T-helper 9 cell (primary cell): ENCODE measurements at places on chromosomes 16 and 17.

- DNase-seq: peak; percentile 26
These were observed 121.9 kb upstream of the GSE1 start for GRCh38 chr16:85491058-85491771.

DNA sequence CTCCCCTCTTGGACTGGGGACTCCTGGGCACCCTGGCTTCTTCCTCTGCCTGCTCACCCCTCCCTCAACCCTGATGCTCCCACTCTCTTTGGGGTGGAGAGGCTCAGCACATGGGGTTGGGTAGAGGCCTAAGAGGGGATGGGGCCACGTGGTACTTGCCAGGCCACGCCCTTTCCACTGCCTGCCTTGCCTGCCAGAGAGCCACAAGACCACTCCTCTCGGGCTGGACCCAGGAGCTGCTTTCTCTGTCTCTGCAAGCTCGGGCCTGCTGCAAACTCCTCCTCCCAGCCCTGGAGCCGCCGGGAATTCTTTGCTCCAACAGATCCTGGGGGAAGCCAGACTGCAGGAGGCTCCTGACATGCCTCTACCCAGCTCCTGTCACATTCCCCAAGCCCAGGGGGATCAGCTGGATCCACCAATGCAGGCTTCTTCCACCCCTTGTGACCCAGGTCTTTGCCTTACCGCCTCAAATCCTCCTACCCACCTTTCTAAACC, 11.8 kb downstream of the DLX4 start:
- DNase-seq: no peak

DNA sequence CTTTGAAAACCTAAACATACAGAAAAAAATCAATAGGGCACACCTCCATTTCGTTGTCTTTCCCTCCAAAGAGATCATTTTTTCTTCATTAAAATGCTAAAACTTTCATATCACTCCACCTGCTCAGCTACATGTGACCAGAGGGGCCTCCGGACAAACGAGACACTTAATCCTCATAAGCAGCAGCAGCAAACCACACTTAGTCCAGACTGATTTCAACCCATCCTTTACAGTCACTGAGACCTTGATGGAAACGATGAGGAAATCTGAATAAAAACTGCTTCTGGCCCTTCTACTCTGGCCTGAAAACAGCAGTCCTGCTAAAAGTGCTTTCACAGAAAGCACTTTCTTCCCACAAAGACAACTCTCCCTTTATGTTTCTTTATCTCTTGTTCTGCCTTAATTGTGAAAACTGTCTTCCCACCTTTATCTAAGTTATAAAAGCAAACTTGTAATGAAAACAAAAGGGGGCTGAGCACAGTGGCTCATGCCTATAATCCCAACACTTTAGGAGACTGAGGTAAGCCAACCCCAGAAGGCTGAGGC, 4.6 kb downstream of the ANKRD11 start:
- no peak for DNase-seq

DNA sequence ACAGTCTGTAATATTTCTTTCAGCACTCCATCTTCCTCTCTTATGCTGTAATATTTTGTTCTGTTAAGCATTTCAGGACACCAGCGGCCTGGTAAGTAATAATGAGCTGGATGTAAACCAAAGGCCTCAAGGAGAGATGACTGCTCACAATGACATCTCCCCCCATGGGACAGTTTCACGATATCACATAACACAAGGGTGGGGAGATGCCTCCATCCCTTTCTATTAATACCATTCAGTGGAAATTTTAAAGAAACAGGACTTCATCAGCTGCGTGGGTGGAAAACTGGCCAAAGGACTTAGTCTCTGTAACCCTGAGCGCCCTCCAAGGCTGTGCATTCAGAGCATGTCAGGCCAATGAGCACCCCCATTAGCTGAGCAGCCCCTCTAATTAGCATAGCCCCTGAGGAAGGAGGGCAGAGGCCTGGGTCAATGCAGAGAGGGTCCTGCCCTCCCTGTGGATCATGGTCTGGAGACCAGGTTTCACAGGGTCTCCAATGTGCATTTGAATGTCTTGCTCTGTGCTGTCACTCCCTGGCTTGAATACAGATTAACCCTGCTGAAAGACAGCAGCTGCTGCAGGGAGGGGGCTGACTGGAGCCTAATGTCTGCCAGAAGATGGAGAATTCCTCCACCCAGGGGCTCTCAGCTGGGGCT, 156.4 kb downstream of the HS3ST2 start:
- no peak for DNase-seq

GRCh38 chr17:39647256-39647655, 10.3 kb downstream of the STARD3 start:
- no peak for DNase-seq

GRCh38 chr17:44928950-44929720, 13.8 kb upstream of the GFAP start:
- DNase-seq: no peak

DNA sequence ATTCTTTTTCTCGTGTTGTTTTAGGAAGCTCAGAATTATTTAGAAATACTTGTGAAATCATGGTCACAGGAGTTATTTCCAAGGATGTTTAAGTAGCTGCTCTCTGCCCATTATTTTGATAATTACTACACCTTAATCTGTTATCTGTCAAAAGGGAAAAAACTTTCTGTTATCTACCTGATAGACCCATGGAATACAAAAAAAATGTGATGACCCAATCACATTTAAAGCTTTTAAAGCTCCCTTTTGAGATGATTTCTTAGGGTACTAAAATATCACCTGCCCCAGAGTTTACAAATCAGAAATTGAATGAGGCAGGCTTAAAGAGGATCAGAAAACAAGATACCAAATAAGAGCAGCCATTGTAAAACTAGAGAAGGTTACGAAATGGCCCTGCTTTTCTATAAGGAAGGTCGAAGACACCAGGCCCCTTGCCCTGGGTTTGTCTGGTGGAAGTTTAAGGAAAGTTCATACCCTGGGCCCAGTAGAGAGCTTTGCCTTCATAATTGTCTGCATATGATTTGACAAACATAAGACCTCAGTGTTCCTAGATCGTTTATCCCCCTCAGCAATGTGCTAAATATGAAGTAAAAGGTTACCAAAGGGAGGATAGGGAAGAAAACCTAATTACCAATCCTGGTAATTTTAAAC, 149.9 kb upstream of the TBX2 start:
- DNase-seq: no peak

DNA sequence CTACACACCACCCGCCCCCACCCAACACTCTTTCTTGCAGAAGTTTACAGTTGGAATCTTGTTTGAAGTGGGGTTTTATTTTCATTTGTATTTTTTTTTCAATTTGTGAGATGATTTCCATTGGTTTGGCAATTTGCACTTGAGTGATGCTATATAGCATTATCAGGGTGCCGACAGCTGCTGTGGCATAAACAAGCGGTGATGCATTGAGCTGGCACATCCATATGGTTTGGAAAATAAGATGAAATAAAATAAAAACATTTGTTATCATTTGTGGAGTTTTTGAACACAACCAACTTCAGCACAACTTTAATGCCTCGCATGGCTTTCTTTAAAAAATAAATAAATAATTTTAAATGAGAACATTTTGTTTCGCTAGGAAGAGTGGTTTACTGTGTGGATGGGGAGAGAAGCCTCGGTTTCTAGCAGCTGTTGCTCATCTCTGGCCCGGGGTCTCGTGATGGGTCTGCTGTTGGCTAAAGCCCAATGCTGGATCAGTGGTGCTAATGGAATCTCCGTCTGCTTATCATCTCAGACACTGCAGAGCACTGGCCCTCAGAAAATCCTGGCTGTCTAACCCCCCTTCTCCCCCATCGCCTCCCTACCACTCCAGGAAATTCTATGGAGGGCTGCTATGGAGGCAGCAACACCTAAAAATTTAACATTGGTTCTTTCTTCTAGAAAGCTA, 192.3 kb upstream of the MAF start:
- DNase-seq: no peak

DNA sequence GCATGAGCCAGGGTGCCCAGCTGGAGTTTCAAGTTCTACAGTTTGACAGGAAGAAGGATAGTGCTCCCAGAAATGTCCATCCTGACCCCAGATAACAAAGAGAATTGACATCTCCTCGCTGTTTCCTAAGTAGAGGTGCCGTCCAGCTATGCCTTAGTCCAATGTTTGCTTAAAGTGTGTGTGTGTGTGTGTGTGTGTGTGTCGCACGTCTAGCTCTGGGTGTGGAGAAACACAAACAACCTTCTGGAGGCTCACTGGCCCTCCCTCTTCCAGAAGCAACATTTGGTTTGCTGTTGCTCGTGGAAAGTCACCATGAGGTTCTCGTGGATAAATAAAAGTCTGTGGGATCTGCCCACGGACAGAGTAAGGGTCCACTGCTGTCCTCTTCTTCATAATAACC, 22.1 kb downstream of the EMP2 start:
- DNase-seq: no peak

DNA sequence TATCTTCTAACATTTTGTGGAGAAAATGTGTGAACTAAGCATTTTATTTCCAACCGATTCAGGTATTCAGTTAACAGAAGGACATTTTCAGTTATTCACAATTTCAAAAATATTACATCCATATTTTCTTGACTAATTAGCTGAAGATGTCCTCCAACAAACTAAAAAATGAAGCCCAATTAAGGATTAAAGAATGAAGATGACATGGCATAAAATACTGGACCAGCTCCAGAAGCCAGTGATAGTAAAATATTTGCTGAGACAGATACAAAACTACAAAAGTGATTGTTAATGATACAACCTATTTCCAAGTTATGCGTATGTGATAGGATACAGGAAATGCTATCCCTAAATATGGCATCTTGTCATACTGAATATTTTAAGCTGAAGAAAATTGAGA, 48.6 kb downstream of the PMP22 start:
- no peak for DNase-seq

- DNase-seq: no peak
These were observed 5.9 kb downstream of the GTF3C1 start for GRCh38 chr16:27543801-27544200.

DNA sequence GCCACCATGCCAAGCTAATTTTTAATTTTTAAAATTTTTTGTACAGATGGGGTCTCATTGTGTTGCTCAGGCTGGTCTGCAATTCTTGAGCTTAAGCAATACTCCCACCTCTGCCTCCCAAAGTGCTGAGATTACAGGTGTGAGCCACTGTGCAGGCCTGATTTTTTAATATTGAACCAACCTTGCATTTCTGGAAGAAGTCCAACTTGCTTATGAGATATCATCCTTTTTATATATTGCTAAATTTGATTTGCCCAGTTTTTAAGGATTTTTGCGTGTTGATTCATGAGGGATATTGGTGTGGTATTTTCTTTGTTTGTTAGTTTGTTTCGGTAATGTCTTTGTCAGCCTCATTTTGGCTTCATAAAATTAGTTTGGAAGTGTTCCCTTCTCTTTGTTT, 196.4 kb downstream of the SEC14L1 start:
- no peak for DNase-seq

GRCh38 chr17:37770631-37771518, 26.0 kb upstream of the HNF1B start:
- DNase-seq: no peak

GRCh38 chr17:29243792-29244191, 2.9 kb upstream of the CRYBA1 start:
- DNase-seq: no peak

DNA sequence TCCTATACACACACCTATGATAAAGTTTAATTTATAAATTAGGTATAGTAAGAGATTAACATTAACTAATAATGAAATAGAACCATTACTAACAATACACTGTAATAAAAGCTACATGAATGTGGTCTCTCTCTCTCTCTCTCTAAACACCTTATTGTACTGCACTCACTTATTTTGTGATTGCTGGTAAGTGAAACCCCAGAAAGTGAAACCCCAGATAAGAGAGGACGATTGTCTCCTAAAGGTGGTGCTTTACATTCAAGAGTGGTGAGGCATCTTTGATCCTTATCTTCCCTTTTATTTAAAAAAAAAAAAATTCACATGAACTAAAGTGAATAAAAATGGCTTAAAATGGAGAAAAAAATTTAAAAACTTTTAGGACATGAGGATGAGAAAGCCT, 80.1 kb upstream of the TRAP1 start:
- DNase-seq: no peak

DNA sequence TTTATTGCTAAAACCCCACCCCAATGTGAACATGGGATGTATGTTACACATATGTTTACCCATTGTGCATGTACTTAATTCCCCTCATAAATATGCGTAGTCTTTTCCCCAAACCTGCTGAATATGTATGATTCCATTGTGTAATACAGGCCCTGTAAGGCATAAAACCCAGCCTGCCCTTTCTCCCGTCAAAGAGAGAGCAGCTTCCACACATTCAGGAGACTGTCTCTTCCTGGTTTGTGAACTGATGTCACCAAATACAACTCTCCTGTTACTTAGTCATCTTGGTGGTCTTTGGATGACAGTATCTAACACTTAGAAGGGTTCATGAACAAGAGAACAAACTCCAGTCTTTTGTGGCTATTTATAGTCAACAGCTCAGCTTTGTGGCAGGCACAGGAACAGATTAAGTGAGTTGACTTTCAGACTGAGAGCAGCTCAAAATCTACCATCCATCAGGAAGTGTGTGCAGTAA, 24.7 kb upstream of the TMC7 start:
- no peak for DNase-seq

DNA sequence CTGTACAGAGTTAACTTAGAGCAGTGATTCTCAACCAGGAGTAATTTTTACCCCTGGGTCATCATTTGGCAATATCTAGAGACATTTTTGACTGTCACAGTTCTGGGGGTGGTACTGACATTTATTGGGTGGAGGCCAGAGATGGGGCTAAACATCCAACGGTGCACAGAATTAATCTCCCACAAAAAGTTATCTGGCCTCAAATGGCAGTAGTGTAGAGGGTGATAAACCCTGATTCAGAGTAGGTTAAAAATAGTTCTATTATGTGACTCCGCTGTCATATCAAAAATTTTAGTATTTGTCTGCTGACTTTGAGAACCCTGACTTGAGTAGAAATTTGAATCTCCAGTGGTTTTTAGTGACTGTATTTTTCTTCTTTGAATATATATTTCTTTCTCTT, 19.1 kb downstream of the VPS35L start:
- no peak for DNase-seq

DNA sequence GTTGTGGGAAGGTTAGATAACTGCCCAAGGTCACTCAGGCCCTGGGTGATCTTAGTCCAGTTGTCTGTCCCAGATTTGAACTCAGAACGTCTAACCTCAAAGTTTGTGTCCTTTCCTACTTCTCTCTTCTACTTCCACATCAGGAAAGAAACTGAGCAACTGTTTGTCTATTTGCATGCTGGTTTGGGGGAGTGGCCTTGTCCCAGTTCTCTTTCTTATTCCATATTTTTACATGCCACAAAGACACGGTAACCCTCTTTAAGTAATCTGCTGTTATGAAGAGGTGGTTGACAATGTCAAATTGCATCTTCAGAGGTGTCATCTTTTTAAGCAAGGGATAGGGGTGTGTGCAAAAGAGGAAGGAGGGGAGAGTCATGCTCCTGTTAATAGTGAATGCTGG, 432.5 kb downstream of the HS3ST3B1 start:
- DNase-seq: no peak

DNA sequence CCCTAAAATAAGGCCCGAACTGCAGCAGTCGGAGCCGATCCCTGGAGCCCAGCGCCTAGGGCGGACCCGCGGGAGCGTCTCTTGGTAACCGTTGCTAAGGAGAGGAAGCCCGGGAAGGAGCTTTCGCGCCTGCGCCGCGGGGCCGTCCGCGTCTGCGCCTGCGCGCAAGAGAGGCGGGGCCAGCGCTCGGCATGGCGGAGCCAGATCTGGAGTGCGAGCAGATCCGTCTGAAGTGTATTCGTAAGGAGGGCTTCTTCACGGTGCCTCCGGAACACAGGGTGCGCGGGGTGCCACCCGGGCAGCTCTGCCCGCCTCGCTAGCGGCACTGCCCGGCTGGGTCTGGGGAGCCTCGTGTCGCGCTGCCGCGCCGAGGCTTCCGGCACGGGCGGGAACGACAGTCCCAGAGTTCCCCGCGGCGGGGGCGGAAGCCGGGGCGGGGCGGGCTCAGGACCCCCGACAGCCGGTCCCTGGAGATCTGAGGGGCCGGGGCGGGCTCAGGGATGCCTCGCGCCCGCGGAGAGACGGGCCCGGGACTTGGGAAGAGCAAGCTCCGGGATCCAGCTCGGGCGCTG, at the start of gene CDK10:
Gene CDK10 (plus strand): TSS at position 170 of the 572 bp plus-strand sequence. CDS start 22 bp downstream, at position 192.
- peak; percentile 81 for DNase-seq
